ENCODE measurements at places on chromosomes 5 and 9. TPM values are rescaled to one million over a fixed set of nuclear protein-coding genes. Genes with fewer than 3 reads are reported as not detected.

Gene UGT3A1
- not detected for total RNA-seq

Gene LCN2
- not detected for total RNA-seq

Gene SLC28A3
- not detected for total RNA-seq

Gene TARS1
- 149 TPM for total RNA-seq

Gene PCDHGA6
- total RNA-seq, result 1.2 TPM

Gene ZNF608
- 6.6 TPM for total RNA-seq

Gene PCDHGA12
- 3.5 TPM for total RNA-seq

Gene PCDHGA2
- 0.39 TPM for total RNA-seq

Gene GABRA1
- not detected for total RNA-seq

Gene TEX48
- not detected for total RNA-seq

Gene ELAVL2
- 0.25 TPM for total RNA-seq

Gene LOX
- total RNA-seq, result 52.9 TPM

Gene LCN15
- total RNA-seq, result 0.13 TPM
